ENCODE measurements at places on chromosomes 12 and 14.

- DNase-seq, result no peak
Measured at GRCh38 chr12:48105321-48105866, 485 bp downstream of the SENP1 start.

DNA sequence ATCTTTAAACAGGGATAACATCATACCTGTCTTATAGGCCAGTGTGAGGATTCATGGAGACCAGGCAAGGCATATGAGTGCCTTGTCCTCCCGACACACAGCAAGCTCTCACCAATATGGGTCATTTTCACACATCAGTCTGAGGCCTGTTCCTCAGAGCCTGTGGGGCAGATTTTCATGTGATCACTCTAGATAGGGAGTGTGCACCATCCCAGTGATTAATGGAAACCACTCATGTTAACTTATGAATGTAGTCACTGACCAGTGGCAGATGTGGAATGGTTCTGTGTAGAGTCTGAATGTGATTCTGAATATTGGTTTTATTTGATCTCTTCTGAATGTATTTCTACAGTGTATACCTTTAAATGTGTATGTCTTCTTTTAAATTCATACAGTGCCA, 219.7 kb upstream of the SFSWAP start:
- DNase-seq, result no peak

DNA sequence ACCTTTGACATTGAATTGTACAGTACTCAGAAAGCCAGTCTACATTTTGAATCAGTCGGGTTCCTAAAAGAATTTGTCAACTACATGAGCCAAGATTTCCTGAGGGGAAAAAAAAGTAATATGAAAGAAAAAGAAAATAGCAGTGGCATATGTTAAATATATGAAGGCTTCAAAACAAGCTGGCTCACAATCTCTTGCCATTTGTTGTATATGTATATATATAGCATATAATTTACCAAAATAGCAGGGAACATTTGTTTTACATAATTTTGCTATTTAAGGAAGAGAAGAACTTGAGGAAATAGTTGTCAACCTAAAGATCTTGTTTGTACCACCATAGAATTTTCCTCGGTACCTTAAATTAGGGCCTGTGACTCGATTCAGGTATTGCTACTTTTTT, 16.9 kb downstream of the SVOP start:
- DNase-seq, result no peak

DNA sequence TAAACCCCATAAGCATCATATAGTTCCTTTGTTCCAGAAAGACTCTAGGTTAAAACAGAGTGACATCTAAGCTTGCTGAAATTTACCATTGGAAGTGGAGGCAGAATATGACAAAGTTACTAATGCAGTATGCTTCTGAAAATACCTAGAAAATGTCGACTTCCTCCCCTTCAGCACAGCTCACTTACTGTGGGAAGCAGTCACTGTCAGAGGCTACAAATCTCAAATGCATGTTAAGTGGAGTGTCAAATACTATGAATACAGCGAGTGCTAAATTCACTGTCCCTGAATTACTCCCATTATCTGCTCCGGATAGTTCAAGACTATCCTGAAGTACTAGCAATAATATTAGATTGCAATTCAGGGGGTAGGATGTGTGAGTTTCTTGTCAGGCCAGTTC, 1454.6 kb downstream of the AACS start:
- DNase-seq, result no peak

DNA sequence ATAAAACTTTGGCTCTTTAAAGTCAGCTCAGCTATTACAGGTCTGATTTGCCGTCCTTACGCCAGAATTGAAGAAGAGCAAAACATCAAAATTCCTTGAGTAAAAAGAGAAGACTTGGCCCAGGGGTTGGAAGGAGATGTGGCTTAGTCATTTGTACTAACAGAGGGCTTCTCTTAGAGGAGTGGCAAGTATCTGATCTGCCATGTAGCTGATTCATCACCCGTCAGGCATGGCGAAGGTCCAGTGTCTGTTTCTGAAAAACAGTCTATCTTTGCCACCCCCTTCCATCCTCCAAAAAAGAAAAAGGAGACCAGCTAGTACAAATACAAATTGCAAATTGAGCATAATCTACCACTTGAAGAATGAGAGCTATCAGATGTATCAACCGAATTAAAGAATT, 91.9 kb downstream of the RAD52 start:
- no peak for DNase-seq

DNA sequence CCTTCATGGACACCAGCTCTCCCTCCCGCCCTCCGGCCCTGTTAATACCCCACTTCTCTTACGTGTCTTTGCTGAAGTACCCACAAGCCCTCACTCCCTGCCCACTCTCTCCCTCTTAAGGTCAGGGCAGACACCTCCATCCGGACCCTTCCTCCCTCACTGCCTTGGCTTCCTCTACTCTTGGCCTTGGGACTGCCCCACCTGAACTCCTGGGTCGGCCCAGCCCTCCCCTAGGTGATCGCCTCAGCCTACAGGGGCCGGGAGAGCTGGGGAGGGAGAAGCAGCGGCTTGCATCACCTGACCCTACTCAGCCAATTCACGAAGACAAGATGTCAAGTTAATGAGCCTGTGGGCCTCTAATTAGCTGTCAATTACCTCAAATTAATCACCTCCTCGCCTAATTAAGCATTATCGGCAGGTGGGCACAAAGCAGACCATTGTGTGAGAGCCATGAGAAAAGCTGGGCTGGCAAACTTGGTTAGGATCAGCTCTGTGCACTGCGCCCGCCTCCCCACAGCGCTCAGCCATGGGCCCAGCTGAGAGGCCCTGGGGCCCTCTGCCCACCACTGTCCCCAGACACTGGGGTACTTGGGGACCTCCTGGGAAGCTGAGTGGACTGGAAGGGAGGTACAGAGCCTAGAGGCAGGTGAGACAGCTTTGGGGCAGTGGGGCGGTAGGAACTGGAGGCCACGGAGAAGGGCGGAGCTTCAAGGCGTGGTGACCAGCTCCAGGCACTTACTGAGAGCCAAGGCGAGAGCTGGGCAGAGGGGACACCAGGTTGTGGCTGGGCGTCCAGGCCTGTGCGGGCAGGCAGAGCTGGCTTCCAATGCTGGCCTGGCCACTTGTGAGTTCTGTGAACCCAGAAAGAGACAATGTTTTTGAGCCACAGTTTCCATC, 25.1 kb upstream of the VSX2 start:
- no peak for DNase-seq

DNA sequence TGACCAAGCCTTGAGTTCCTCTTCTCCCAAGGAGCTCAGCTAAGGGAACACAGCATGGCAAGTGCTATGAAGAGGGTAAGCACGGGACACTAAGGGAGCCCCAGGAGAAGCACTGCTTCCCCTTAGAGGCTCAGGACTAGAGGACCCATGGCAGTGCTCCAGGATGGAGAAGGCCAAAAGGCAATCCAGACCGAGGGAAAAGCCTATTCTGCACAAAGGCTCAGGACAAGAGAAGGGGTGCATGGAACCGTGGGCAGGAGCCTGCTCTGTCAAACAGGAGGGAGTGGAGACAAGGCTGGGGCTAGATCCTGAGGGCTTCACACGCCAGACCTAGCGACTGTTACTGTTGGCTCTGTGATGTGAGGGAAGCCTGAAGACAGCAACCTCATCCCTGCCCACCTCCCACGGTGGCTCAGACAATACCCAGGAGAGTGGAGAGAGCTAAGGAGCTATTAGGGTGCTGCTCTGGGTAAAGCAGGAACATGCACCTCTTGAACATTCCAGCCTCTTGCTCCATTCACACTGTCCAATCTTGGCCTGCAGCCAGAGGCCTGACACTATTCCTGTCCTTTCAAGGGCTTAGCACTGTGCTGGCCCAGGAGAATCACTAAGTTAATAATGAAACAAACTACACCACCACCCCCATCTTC, 24.2 kb downstream of the OTUB2 start:
- DNase-seq, result no peak
